ENCODE measurements at places on chromosomes 5 and 9.
A peak's percentile ranks its signal among the peaks of the same experiment; 100 is the strongest.

- no peak for DNase-seq
Measured at GRCh38 chr5:137630216-137630971, 105.5 kb downstream of the KLHL3 start.

DNA sequence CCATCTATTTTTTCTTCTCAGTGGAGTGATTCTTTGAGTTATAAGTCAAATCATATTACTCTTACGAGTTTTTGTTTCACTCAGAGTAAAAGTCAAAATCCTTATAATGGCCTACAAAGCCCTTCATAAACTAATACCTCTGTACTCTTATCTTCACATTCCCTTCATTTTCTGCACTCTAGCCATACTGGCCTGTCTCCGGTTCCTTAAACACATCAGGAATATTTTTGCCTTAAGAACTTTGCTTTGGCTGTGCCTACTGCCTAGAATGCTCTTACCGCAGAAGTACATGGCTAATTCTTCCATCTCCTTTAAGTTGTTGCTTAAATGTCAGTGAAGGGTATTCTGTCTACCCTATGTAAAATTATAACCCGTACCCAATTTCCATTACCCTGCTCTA, 132.9 kb upstream of the GRHPR start:
- DNase-seq = no peak

DNA sequence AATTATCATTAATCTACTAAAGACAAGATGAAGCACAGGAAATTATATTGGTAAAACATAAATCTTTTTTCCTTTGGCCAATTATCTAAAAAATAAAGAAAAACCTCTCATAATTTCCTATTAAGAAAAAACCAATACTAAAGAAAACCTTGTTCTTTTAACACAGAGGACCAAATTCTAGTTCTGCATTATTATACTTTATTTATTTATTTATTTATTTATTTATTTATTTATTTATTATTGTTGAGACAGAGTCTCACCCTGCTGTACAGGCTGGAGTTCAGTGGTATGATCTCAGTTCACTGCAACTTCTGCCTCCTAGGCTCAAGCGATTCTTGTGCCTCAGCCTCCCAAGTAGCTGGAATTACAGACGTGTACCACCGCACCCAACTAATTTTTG, 377.8 kb upstream of the ADAMTS16 start:
- DNase-seq = no peak

GRCh38 chr5:158843305-158843704, 256.4 kb downstream of the EBF1 start:
- DNase-seq = peak; percentile 86

DNA sequence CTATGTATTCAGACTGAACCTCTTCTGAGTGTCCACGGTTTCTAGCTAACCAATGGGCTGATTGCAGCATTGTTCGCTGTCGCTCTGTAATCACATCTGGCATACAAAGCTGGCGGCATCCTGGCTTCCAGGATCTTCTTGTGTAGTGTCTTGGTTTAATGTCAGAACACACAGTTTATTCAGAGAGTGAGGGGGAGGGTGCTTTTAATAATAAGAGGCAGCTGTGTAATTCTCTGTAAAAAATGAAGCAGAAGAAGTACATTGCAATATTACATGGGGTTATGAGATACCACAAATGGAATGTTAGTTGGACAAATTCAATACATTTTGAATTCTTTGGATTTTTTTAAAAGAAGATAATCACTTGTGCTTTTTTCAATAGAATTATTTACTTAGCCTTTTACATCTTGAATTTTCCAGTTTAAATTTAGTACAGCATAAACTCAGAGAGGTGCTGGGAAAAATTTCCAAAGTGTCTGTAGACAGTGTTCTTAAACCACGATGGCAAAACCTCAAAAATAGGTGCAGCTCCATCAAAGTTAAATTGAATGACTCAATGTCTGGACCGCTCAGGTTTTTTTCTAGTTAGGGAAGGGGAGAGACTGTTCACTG, 206.0 kb downstream of the PCSK1 start:
- no peak for DNase-seq
